Activated CD4-positive, alpha-beta T cell treated with anti-CD3 and anti-CD28 coated beads for 36 hours (primary cell): ENCODE measurements at places on chromosomes 2 and 18.
A peak's percentile ranks its signal among the peaks of the same experiment; 100 is the strongest.

GRCh38 chr2:100054426-100054825 is 88.0 kb downstream of the AFF3 start:
- no peak for DNase-seq

GRCh38 chr2:21715887-21716286 is 592.1 kb downstream of the TDRD15 start:
- DNase-seq = no peak

DNA sequence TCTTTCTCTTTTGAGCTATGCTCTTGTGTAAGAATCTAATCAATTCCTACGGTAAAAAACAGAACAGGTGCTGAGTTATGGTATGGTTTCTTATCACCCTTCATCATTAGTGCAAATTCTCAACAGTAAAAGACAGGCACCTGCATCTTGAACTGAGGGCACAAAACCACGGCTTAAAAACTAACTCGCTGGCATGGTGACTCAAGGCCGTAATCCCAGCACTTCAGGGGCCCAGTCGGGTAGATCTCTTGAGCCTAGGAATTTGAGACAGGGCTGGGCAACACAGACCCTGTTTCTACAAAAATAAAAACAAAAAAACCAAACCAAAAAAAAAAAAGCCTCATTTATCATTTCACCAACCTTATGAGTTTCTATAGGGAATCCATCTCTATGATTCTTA is 33.3 kb downstream of the THAP4 start:
- DNase-seq = no peak

DNA sequence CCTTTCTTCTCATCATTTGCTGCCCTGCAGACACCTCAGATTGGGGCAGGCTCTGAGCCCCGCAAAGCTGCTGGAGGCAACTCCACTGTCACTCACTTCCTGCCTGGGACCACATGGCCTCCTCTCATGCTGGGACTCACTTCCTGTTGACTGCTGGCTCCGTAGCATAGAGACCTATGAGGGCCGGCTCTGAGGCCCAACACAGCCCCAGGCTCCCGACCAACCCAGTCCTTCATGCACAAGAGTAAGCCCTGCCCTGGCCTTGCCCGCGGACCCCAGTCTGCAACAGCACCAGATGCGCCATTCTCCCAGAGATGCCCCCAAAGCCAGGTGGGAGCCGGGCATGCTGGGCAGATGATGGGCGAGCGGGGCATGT is 55.7 kb downstream of the DNMT3A start:
- peak; percentile 82 for DNase-seq

GRCh38 chr18:959854-960253 is 55.2 kb downstream of the ADCYAP1 start:
- no peak for DNase-seq

DNA sequence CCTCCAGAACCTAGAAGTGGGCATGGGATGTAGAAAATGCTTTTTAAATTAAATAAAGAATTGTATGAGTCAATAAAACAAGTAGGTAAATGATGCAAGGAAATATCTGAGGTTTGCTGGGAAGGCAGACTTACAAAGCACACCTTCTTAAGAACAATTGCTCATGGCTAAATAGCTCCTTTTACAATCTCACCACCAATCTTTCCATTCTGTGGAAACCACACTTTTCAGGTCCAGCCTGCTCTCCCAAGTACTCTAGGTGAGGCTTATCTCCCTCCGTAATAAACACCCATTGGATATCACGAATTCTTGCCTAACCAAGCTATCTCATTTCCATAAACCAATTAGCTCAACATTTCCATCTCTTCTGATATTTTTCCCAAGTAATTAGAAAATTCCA is 91.5 kb upstream of the SLC8A1 start:
- DNase-seq = no peak

DNA sequence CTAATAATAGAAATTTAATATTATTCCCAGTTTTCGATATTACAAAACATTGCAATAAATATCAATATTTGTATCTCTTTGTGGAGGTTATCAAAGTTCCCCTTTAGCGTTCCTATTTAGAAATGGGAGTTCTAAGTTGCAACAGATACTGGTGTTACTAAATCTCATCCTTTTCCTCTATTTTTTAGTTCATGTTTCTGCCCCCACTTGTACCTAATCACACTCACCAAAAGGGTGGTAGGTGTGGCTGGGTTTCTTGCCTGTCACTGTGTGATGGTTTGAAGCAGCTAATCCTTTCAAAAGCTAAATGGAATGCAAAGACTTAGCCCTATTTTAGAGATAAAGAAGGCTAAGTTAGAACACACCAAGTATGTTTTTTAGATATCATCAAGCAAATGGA is 997.9 kb downstream of the TSN start:
- DNase-seq = no peak

GRCh38 chr2:10305254-10305635 is 2.5 kb downstream of the HPCAL1 start:
- DNase-seq = peak; percentile 76

GRCh38 chr18:13378150-13378549 is 159.6 kb downstream of the LDLRAD4 start:
- DNase-seq = peak; percentile 35

DNA sequence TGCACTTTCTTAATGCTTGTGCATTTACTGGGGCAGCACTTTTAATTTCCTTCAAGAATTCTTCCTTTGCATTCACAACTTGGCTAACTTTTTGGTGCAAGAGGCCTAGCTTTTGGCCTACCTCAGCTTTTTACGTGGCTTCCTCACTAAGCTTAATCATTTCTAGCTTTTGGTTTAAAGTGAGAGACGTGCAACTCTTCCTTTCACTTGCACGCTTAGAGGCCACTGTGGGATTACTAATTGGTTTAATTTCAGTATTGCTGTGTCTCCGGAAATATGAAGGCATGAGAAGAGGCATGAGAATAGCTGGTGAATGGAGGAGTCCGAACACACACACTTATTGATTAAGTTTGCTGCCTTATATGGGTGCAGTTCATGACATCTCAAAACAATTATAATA is 354.1 kb downstream of the DLGAP1 start:
- no peak for DNase-seq

DNA sequence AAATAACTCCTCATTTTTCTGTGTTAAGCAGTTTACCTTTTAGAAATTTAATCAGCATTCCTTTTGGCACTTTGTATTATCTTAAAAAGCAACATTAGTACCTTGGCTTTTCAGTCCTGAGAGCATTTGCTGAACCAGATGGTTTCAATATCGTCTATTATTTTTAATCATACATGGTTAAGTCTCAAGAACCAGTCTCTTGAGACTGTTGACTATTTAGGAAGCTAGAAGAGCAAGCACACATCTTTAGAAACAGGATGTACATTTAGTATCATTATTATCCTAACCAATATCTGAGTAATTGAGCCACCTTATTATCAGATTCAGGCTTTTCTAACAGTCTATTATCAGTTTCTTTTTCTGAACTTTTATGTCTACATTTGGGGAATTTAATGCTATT is 28.2 kb upstream of the ZEB2 start:
- DNase-seq = no peak
